Amygdala (tissue), 56 donors: ENCODE measurements at places on chromosomes 2 and 18.

DNA sequence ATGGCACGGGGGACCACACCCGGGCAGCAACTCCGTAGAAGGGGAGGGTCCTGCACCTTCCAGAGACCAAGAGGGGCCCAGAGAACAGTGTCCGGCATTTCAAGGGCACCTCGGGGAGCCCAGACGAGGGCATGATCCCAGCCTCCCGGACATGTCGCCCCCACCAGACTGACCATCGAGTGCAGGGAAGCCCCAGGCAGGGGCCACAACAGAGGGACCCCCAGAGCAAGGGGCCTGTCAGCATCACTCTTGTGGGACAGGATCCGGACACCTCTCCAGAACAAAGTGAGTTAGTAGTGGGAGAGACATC lies 50.4 kb upstream of the CTDP1 start:
- DNase-seq: no peak

DNA sequence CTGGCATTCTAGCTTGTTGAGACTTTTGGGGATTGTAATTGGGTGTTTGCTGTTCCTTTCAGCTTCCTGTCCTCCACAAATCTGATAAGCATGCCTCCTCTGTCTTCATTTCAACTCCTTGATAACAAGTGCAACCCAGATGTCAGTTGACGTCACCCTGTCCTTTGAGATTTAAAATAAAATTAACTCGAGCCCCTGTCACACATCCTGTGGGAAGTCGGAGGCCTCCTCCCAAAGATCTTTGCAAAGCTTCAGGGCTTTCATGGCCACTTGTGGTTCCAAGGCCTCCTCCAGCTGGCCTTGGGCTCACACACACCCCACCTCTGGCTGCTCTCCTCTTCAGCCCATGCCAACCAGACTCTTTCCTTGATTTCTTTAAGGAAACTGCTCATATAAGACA lies 69.9 kb upstream of the ITGA6 start:
- DNase-seq: no peak

- no peak for DNase-seq
Measured at GRCh38 chr2:24565537-24565936, 74.5 kb downstream of the NCOA1 start.

DNA sequence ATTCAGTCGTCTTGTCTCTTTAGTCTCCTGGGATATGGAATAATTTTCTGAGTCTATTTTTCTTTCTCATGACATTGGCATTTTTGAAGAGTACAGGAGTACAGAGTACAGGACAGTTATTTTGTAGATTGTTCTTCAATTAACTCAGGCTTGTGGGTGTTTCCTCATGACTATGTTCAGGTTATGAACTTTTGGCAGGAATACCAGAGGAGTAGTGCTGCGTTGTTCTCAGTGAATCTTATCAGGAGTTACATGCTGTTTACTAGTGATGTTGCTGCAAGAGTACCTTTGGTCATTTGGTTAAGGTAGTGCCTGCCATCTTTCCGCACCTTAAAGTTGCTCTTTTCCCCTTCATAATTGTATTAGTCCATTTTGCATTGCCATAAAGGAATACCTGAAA lies 41.3 kb upstream of the AGFG1 start:
- DNase-seq: no peak

DNA sequence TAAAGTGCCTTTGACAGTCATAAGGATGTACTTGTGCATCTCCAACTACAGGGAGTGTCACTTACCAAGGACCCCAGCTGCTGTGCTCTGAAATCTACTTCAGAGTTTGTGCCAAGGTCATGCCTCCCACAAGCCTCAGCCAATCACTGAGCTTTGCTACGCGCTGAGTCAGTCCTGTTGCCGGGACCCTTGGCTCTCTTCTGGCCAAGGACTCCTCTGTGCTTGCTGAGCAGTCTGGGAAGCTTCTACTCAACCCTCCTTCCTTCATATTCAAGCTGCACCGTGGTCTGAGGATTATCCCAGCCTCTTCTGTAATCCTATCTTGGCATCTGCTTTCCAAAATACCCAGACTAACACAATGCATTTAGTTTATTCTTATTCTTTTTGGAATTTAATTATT lies 398.9 kb upstream of the FANCL start:
- no peak for DNase-seq

DNA sequence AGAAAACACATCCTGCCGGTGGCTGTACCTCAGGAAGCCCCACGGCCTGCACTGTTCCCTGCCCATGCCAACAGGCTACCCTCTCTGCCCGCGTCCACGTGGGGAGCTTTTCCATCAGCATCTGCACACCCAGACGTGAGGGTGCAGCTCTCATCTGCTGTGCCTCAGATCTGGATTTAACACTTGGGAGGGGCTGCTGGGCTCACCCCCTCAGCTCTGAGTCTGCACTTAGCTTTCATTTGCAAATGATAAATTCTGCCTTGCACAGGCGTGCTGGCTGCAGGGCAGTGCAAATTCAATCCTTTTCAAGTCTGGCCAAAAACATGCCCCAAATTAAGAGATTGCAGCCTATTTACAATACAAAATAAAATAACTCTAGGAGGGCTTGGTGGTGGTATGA lies 245.7 kb downstream of the TWIST2 start:
- no peak for DNase-seq

GRCh38 chr2:24435391-24436316 lies 55.4 kb upstream of the NCOA1 start:
- no peak for DNase-seq
